Kidney capillary endothelial cell (primary cell): ENCODE measurements at places on chromosomes 7 and 10.

DNA sequence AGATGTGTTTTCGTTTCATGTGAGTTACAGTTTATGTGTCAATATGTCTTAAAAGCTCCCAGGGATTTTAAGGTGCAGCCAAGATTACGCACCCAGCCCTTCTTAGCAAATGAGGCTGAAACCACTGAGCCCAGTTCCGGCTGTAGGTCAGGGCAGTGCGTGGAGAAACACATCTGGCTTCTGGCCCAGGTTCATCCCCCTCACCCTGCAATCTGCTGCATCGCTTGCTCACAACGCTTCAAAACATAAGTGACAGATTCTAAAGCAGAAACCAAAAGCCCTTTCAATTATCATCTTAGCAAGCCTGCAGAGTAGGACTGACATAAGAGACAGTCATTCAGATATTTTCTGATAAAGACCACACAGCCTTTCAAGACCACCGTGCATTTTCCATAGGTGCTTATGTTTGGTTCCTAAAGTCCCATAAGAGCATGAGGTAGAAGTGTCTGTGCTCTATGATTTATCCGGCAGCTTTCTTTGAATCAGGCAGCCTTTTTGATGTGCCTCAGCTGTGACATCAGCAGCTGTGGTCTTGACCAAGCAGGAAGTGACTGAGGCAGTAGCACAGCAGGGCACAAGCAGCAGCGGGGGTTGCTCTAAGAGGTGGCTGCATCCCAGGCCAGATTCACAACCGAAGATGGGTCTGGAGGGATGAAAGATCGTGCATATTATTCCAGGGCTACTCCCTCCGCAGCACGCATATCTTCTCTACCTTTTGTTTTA, 72.1 kb upstream of the LYZL2 start:
- DNase-seq, result peak; percentile 33

GRCh38 chr10:103543617-103544525, 50.4 kb downstream of the NEURL1 start:
- no peak for DNase-seq

- DNase-seq, result no peak
Measured at GRCh38 chr10:5485290-5485689, 14.1 kb downstream of the CALML5 start.

DNA sequence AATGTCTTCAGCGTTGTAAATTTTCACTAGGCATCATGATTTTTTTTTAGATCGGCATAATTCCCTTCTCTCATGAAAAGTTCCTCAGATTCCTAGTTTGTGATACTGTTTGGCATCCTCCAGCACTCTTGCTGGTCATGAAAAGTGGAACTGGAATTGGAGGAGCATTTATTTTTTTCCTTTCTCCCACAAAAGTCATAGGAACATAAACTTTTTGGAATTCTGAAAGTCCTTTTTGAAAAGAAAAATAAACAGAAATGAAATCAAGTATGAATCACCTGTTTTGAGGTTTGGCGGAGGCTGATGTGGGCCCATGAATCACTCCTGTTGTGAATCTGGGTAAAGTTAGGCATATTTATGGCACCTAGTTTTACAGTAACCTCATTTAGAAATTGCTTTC, 17.7 kb downstream of the CACNB2 start:
- DNase-seq, result no peak

DNA sequence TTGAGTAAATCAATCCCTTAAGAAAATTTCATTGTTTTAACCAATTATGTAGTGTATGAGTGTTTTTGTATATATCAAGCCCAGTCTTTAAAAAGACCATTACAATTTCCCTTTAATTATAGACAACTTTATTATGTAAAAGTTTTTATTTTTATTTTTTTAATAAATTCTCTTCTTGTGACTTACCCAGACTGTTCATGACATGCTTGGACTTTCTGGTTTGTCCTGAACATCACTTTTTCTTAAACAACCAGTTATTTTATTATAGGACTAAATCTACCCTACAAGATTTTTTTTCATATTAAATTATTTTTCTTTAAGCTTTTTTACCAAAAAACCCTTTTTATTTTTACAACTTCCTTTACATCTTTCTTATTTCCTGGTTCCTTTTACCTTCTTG, 410.4 kb downstream of the ATRNL1 start:
- DNase-seq, result no peak

DNA sequence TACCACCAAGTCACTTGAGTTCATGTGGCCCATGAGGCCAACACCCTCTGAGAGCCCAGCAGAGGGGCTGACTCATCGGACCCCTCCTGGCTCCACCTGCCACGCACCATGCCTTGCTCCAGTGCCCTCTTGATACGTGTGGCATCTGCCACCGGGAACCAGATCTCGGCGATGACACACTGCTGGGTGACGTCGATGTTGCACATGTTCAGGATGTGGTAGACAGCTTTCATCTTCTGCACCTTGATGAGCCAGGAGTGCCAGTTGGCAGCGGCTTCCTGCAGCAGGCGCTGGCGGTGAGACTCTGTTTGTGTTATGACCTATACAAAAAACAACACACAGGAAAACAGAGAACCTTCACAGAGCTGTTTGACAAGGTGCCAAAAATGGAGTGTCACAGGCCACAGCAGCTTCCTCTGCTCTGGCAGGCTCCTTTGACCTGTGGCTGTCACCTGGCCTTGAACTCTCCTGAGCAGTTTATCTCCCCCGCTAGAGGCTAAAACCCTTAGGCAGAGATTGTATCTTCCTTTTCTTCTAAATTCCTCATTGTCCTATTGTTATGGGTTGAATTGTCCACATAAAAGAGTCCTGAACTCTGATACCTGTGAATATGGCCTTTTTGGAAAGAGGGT, 45.2 kb upstream of the TMEM213 start:
- peak; percentile 66 for DNase-seq

DNA sequence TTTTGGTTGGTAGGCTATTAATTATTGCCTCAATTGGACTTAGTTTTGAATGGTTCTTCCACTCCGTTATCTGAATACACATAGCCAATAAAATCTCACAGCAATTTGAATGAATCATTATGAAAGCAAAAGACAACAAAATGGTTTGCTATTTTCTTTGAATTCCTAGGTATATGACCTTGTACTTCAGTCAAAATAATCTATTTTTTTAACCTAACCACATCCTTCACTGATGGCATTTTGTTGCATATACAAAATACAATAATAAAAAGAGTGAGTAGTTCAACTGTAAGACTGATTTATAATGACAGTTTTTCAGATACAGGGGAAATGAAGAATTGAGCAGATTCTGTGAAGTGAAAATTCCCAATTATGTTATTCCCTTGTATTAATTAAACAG, 433.1 kb downstream of the HTR7 start:
- no peak for DNase-seq

DNA sequence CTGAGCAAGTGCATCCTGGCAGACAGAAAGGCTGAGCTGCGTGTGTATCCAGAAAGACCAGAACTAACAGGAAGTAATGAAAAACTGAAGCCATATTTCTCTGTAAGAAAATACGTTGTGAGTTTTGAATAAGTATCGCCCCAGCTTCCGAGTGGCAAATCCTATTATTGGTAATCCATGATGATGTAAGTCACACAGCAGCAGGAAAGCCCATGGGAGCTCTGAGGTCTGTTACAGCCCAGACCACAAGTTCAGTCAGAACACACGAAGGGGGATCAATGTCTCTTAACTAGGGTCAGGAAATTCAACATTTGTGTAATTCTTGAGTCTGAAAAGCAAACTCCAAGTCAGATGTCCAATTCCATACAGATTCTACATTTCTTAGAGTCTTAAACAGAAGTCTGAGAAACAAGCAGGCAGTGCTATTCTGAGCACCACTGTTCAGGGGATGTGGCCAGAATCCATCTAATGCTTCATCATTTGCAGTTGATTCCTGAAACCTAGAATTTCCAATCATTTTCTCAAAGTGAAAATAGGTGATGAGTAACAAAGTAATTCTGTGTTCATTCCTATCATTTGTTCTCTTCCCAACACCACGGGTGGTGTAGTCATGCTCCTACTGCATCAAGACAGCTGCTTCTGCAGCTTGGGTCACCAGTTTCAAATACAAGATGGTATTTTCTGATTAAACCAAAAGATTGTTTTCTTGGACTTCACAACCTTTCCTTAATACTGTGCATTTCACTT, at the start of gene LRIT2:
Gene LRIT2, minus strand, starts transcription at position 118 of the 747 bp plus-strand sequence. Its CDS starts 24 bp downstream, at position 94.
- no peak for DNase-seq

DNA sequence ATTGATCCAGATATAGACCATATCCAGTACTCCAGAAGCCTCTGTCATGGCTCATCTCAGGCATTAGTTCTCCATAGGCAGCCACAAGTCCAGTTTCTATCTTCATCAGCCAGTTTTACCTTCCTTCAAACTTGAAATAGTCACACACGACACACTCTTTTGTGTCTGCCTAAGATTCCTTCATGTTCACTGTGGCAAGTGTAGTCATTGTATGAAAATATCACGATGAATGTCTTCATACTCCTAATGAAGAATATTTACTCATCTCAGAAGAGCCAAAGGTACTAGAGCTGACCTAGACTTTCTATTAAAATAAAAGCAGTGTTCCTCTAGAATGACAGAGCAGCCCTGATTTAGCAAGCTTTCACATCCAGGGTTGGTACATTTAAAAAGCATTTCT, 230.7 kb downstream of the SNX13 start:
- DNase-seq, result no peak

- DNase-seq, result peak; percentile 52
Measured at GRCh38 chr10:69406302-69406811, 10.4 kb downstream of the TACR2 start.

DNA sequence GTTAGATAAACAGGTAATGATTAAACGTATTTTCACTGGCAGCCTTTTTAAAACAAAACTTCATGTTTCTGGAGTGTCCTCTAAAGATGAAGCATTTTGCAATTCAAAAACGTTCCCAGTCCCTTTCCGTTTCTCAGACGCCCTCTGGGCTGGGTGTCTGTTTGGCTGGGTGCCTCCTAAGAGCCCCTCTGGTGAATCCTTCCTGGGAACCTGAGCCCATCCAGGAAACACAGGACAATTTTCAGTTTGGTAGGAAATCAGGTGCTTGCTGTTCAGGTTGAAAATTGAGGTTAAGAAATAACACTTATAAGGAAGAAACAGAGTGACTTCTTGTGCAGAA, 76.7 kb downstream of the CHN2 start:
- no peak for DNase-seq

DNA sequence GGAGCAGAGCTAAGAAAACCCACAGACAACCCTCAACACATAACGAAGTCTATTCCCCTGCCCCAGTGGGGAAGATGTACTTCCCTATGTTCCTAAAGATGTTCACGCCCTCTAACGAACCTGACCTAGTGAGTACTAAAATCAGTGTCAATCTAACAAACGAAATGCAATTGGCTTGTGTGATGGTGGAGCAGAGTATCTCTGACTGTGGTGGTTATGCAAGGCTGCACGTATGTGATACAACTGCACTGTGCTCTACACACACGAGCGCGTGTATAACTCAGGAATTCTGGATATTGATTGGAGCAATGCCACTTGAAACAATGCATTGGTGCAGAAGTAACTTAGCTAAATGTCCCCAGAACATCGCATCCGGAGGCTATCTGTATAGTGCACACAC, 1.3 kb downstream of the ANKRD16 start:
- DNase-seq, result no peak

- no peak for DNase-seq
Measured at GRCh38 chr7:1341361-1342089, 108.9 kb downstream of the UNCX start.

DNA sequence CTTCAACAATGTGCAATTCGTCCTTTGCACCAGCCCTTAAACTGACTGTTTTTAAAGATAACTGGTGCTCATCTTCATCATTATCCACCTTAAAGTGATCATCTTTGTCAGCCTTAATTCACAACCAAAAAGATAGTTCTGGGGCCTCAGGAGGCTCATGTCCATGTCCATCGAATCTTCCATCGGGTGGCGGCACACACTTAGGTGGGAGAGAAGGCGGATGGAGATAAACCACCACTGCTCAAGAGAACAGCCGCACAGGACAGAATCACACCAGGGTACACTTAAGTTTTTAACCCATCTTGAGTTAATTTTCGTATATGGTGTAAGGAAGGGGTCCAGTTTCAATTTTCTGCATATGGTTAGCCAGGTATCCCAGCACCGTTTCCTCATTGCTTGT, 24.8 kb downstream of the OIT3 start:
- no peak for DNase-seq

GRCh38 chr10:84375881-84376280, 47.5 kb downstream of the CCSER2 start:
- DNase-seq, result no peak

GRCh38 chr7:45506059-45506458, 68.1 kb upstream of the ADCY1 start:
- no peak for DNase-seq

DNA sequence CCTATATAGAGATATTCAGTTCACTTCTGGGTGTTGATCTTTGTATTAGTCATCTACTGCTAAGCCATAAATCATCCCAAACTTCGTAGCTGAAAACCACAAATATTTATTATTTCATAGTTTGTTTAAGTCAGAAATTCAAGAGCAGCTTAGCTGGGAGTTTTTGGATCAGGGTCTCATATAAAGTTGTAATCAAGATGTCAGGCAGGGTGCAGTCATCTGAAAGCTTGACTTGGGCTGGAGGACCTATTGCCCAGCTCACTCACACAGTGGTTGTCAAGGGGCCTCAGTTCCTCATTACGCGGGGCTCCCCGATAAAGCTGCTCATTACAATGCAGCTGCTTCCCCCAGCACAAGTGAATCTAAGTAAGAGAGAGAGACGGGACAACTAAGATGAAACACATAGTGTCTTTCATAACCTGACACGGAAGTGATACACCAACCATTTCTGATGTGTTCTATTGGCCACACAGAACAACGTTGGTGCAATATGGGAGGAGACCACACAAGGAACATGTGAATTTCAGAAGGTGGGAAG, 15.7 kb downstream of the PPP1R3C start:
- DNase-seq, result no peak

- DNase-seq, result no peak
Measured at GRCh38 chr7:50411332-50411731, 38.8 kb downstream of the FIGNL1 start.

- DNase-seq, result no peak
Measured at GRCh38 chr7:129887865-129888264, 64.9 kb downstream of the UBE2H start.

DNA sequence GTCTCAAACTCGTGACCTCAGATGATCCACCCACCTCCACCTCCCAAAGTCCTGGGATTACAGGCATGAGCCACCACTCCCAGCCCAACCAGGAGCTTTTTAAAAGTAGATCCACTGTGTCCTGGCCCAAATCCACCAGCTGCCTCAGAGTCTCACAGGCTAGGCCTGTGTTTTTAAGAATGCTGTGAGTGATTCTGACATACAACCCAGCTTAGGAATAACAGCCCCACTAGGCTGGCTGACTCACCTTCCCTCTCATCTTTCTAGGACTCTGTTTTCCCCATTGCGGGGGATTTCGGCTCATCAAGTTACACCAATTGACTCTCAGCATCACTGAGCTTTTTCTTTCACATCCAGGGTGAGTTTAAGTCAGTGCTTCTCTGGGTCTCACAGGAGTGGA, 207.6 kb downstream of the SKIDA1 start:
- DNase-seq, result no peak

- DNase-seq, result no peak
Measured at GRCh38 chr7:68133045-68133444, 1136.4 kb downstream of the TYW1 start.

DNA sequence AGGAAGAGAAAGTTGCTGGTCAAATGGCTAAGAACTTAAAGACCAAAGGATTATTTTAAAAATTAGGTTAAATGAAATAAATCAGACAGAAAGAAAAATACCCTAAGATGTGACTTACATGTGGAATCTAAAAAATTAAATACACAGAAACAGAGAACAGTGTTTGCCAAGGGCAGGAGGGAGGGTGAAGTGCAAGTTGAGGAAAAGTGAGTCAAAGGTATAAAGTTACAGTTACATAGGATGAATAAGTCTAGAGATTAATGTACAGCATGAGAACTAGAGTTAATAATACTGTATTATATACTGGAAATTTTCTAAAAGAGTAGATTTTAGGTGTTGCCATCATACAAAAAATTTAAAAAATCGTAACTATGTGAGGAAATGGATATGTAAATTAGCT, 146.3 kb downstream of the MDFIC start:
- no peak for DNase-seq
